Left lobe of liver (tissue), 2 donors: ENCODE measurements at places on chromosomes 1 and 21. TPM values are rescaled to one million over a fixed set of nuclear protein-coding genes. Genes with fewer than 3 reads are reported as not detected.

DNA sequence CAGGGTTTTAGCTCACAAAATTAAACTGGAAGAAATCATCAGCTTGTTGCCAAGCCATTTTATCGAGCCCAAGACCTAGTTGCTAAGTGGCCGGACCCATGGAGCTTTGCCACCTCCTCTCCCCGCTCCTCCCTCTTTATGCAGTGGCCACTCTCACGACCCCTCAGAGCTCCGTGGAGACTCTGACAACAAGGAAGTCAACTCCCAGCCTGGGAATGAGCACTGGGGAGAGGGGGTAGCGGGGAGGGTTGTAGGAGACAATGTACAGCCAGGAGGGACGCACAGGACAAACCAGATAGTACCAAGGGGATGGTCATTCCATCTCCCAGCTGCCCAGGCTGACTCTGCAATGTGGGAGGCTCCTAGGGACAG, 250.9 kb downstream of the SIPA1L2 start:
- no peak for DNase-seq

GRCh38 chr1:5718831-5719632, 273.2 kb downstream of the NPHP4 start:
- no peak for DNase-seq

DNA sequence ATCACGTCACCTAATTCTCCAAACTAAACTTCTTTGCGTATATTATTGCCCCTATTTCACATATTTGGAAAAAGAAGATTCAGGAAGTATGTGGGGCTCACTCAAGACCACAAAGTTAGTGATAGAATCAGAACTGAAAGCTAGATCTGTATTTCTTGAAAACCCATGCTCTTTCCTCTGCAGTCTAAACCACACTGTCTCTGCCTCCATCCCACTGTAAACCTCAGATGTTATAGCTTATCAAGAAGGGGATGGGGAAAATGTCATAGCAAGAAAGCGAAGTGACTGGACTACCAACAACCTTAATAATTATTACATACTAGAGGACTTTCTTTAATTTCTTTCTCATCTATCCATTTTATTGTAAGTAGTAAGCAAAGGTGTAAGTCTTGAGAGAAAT, 257.7 kb upstream of the SGIP1 start:
- no peak for DNase-seq

The A3GALT2 gene
- not detected for total RNA-seq

DNA sequence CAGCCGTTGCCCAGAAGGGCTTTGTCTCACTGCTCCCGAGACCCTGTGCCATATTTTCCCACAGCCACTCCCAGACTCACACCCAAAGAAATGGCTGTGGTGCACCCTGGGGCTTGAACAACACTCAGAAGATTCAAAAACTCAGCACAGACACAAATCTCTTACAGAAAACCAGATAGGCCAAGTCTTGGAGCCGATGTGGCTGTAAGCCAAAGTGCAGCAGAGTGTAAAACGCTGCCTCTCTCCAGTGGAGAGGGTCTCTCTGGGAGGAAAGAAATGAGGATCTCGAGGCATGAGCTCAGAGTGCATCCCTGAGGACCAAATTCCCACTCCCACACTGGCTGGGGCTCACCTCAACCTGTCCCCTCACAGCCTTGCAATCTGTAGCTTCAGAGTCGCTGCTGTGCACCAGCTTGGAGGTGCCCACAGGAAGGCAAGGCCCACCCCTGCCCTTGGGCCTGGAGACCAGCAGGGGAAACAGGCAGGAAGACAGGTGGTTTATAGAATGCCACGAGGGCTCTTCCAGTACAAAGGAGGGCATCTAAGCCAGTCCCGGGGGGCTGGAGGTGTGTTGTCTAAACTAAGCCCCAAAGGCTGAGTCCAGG, 171.3 kb upstream of the AJAP1 start:
- DNase-seq = no peak

GRCh38 chr1:229377429-229377828, 34.6 kb upstream of the CCSAP start:
- DNase-seq = no peak

DNA sequence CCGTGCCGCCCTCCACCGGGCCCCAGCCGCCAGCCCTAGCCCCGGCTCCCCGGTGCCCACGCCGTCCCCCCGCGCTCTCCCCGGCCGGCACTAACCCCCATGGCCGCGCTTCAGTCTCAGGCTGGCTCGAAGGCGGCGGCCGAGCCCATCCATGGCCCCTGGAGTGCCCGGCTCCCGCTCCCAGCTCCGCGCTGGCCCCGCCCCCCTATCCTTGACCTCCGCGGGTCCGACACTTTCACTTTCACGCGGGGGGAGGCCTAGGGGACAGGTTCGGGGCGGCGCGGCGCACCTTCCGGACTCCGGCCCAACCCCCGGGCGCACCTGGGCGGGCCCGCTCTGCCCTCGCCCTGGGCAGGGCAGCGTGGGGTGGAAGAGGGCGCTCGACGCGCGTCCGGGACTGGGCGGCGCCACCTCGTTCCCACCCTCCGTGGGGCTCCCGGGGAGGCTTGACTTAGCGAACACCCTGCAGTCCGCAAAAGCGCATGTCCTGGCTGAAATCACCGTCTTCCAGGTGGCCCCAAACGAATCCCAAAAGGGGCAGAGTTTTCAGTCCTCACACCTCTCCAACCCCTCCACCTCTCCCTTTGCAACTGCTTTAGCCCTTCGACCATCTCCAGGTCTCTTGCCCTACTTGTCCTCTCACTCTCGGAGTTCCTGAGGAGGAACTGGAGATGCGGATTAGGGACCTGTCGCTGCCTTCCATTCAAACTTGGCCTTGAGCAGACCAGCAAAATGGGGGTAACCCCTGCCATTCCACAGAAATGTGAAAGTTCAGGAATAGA, 3.9 kb upstream of the DENND2D start:
- peak; percentile 87 for DNase-seq

- no peak for DNase-seq
Measured at GRCh38 chr21:36858320-36858957, 108.0 kb downstream of the HLCS start.

The RPE65 gene
- total RNA-seq = not detected

The NAV1 gene
- 4.6 TPM for total RNA-seq

DNA sequence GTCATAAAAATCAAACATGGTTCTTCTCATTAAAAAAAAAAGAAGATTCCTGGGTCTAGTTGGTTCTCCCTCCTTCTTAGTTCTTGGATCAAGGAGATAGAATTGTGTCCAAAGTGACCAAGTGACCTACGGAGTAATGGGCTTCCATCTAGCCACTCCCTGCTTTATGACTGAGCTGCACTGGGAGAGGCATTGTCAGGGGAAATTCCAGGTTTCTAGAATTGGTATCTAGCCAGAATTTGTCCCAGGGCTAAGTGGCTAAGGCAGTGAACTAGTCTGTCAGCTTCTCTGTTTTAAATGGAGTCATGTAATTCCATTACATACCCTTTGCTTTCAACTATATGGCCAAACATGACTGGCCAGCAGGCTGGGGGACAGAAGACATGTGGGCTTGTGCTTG, 40.1 kb upstream of the ERG start:
- no peak for DNase-seq

DNA sequence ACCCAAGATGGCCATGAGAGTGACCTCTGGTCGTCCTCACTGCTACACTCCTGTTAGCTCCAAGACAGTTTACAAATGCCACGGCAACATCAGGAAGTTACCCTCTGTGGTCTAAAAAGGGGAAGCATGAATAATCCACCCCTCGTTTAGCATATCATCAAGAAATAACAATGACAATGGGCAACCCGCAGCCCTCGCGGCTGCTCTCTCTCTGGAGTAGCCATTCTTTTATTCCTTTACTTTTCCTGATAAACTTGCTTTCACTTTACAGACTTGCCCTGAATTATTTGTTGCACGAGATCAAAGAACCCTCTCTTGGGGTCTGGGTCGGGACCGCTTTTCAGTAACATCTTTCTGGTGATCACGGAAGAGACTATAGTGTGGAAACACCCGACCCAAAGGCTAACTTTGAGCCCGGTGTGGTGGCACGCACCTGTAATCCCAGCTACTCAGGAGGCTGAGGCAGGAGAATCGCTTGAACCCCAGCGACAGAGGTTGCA, 19.8 kb upstream of the COX20 start:
- no peak for DNase-seq

DNA sequence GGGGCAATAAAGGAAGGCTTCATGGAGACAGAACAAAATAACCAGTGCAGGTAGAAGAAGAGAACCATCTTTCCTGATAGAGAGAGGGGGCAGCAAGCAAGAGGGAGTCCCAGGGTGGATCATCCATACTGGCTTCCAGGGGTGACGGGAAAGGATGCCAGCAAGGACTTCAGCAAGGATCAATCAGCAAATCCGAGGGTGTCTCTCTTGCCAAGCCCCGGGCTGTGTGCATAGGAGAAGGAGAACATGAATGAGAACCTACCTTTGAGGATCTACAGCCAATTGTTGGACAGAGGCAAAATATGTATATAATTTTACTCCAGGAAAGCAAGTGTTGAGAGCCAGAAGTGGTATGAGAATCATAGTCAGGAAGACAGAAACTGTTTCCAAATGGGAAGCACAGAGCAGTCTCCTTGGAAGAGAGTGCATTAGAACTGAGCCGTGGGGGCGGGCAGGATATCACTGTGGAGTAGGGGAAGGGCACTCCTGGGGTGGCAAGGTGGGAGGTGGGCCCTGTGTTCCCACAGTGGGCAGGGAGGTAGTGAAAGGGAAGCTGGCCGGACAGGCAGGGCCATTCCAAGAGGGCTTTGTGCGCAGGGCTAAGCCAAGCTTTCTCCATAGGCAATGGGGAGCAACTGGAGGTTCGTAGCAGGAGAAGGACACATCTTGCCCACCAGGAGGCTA, 1.1 kb upstream of the S100A9 start:
- DNase-seq = peak; percentile 45

DNA sequence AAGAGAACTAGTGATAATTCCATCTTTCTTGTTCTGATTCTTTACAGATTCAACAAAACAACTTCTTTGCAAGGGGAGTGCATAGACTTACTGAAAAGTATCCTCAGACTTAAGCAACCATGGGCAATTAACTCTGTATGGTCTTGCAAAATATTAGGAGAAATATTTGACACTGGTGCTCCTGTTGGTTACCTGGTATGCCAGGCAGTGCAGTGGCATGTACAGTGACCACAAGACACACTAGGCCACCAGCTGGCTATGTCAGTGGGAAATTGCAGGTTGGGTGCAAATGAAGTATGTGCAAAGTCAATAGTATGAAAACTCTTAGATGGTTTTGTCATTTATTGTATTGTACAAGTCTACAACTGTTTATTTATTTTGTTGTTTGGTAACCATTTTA, 34.5 kb downstream of the EPS15 start:
- no peak for DNase-seq

The LHX8 gene
- not detected for total RNA-seq

The CFHR2 gene
- total RNA-seq = 295 TPM
